PC-9 (cell line): ENCODE measurements at places on chromosomes 1 and 21. TPM values are rescaled to one million over a fixed set of nuclear protein-coding genes. Genes with fewer than 3 reads are reported as not detected.
A peak's percentile ranks its signal among the peaks of the same experiment; 100 is the strongest.

Gene ANGPTL1
- not detected in 2 replicates for total RNA-seq

Gene BMP8B
- 2.4 TPM in 2 replicates for total RNA-seq

Gene DIO1
- not detected in 2 replicates for total RNA-seq

Gene KDF1
- total RNA-seq, result 20.5 and 21.3 TPM in 2 replicates

DNA sequence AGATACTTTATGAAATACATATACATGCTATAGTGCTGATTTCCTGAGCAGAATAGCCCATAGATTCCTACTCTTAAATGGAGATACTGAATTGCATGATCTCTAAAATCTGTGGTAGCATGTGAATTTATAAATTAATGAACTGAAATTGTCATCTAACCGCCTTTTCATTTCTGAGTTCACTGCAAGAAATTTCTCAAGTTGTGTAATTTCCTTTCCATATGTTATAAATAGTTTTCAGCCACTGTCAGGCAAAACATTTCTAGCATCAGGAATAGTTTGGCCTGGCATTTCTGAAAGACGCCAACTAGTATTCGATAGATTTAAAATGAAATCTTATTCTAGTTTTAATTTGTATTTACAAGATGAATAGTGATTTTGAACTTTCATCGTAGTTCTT, 310.1 kb downstream of the USH2A start:
- H3K36me3 ChIP-seq, result no peaks in the 10 kb centered on the region
- H3K27me3 ChIP-seq, result no peaks in the 10 kb centered on the region
- DNase-seq, result no peak
- H3K27ac ChIP-seq, result no peak overlapping the region

DNA sequence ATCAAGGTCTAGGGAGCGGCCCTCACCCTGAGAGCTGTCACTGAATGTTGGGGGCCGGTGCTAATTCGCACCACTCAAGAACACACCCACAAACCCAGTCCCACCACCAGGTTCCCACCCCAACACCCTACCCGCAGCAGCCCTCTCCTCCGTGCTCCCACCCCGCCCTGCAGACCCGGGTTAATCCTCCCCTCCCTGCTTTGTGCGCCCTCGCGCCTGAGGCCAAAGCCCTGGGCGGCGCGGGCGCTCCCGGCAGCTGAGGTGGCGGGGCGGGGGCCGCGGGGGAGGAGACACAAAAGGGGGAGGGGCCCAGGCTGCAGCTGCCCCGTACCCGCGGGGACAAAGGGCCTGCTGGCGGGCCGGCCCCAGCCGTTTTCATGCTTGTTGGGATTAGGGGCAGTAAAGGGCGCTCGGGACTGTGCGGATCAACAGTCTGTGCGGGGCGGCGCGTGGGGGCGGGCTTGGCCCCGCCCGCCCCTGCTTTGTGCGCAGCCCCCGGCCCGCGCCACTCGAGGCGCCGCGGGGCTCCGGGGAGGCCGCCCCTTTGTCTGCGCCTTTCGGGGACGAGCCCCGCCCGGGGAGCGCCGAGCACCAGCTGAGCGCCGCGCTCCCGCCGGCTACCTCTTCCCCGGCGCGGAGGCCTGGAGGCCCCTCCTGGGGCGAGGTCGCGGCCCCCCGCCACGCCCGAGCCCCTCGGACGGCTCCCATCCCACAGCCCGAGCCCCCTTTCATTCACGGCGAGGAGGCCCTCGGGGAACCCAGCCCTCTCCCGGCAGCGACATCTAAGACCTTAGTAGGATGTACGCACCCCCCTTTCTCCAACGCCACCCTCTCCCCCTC, 10.9 kb downstream of the C1orf216 start:
- H3K4me3 ChIP-seq, result peak overlapping the region; percentile 42; the same call in 1 of the 2 replicates
- H3K36me3 ChIP-seq, result no peaks in the 10 kb centered on the region
- no peaks in the 10 kb centered on the region for H3K4me1 ChIP-seq
- H3K27ac ChIP-seq, result no peak overlapping the region

DNA sequence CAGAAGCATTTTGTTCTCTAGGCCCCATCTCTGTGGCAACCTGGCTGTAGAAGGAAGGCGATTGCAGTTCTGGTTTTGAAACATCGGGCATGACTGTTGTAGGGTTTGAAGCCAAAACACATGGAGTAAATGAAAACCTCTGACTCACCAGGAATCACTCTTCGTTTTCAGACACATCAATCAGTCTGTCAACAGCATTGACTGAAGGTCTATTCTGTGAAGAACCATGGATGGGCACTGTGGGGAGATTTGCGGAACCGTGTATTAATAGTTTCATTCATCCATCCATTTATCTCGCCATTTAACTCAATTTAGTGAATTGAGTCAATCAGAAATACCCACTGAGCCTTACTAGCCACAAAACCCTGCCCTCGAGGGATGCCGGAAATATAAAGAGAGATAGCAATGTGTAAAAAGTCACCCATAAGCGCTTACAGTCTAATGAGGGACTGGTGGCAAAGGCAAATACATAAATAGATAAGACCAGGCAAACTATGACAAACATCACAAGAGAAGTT, 364.6 kb upstream of the PROX1 start:
- no peaks in the 10 kb centered on the region for H3K36me3 ChIP-seq
- no peak for DNase-seq
- no peaks in the 10 kb centered on the region for H3K27me3 ChIP-seq
- H3K27ac ChIP-seq, result no peak overlapping the region

DNA sequence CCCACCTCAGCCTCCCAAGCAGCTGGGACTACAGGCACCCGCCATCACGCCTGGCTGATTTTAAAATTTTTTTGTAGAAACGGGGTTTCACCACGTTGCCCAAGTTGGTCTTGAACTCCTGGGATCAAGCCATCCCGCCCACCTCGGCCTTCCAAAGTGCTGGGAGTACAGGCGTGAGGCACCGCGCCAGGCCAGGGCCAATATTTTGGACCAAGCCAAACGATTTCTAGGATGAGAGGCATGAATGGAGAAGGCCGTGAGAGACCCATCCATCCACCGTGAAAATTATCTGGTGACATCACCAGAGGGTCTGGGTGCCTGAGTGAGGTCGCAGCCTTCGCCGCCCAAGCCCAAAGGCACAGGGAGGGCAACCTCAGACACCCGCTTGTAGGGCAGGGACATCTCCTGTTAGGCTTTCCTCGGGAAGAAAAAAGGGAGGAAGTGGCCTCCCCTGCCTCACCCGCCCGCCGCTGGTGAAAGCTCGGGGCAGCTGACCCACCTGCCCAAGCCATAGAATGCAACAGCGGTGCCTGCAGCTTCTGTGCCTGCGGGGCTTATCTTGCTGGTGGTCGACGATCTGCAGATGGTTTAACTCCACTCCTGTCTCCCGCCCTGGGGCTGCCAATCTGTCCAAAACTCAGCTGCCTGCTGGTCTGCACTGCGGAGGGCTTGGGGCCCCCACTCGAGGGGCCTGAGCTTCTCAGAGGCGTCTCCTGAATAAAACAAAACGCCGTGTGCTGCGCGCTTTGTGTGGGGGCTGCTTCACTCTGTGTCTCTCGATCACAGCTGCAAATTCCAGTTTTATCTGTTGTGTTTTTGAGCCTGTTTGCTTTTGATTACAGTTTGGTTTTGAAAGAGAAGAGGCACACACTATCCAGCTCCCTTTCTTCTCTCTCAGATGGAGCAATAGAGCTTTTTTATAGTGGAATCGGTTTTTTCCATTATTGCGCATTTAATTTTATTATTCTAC, 85.8 kb downstream of the MRPS6 start:
- H3K27ac ChIP-seq, result no peak overlapping the region
- no peaks in the 10 kb centered on the region for H3K36me3 ChIP-seq
- H3K4me1 ChIP-seq, result no peaks in the 10 kb centered on the region
- H3K4me3 ChIP-seq, result no peak overlapping the region
- no peak for DNase-seq

GRCh38 chr1:43822040-43822690, 111.4 kb upstream of the ARTN start:
- H3K4me1 ChIP-seq, result peaks cover 41% of the 10 kb centered on the region
- H3K27me3 ChIP-seq, result no peaks in the 10 kb centered on the region
- DNase-seq, result peak; percentile 90
- H3K27ac ChIP-seq, result peak overlapping the region; percentile 87
- peaks cover 8% of the 10 kb centered on the region; the same call in 1 of the 2 replicates for H3K36me3 ChIP-seq
- no peak overlapping the region for H3K4me3 ChIP-seq

DNA sequence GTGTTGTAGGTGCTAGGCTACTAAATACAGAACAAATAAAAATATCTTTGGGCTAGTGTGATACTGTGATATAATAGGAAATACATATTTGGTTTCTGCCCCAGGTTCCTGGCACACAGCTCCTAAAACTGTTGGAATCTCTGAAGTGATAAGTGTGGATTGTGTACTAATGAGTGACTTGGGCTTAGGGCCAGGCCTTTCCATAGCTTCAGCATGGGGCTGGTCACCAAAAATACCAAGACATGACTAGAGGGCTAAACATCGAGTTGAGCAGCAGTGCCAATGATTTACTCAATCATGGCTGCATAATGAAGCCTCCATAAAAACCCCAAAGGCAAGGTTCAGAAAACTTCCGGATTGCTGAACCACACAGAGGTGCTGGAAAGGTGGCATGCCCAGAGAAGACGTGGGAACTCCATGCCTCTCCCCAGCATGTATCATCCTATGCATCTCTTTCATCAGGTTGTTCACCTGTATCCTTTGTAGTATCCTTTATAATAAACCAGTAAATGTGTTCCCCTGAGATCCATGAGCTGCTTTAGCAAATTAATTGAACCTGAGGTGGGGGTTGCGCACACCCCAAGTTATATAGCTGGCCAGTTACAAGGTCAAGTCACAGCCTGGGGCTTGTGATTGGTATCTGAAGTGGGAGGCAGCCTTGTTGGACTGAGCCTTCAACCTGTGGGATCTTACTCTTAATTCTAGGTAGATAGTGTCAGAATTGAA, 51.6 kb downstream of the ZMYM4 start:
- H3K4me1 ChIP-seq, result no peaks in the 10 kb centered on the region
- H3K27me3 ChIP-seq, result no peaks in the 10 kb centered on the region
- H3K4me3 ChIP-seq, result no peak overlapping the region

DNA sequence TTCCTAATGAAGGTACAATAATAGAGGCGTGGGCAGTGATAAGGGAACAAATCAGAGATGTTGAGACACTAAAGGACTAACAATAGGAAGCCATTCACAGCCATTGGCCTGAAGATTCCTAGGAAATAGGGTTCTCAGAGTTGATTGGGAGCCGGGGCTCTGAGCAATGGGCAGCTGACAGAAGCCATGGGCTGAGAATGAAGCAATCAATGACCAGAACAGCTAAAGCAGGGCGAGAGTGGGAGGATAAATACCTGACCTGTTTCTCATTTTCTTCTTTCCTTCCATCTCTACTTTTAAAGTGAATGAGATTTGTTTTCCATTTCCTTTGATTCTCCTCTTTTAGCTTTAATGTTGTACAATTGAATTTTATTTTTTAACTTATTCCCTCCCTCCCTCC, 774.7 kb upstream of the ADGRL4 start:
- H3K4me3 ChIP-seq, result no peak overlapping the region
- DNase-seq, result no peak
- H3K27me3 ChIP-seq, result no peaks in the 10 kb centered on the region
- no peaks in the 10 kb centered on the region for H3K36me3 ChIP-seq

DNA sequence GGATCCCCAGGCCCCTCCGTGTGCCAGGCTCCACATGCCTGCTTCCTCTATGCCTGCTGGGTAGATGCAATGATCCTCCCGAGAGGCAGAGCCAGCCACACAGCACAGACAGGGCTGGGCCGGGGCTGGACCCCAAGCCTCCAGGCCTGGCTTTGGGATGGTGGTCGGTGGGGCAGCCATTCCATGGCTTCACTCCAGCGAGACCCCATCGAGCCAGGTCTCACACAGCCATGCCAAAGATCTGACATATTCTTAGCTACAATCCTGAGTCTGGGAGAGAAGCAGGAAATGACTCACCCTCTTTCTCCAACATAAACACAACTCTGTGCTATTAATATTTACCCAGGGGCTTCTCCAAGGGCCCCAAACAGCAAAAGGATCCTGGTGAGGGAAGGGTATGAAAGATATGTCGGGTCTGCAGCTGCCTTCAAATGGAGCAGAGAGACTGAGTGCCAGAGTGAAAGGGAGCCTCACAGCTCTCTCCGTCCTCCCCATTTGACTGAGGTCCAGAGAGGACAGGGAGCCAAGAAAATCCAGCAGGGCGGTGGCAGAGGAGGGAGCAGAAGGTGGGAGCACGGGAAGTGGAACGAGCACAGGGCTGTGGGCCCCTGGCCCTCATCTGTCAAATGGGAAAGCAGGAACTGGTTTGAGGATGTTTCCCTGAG, 639.5 kb downstream of the MATN1 start:
- H3K27ac ChIP-seq, result no peak overlapping the region
- H3K36me3 ChIP-seq, result no peaks in the 10 kb centered on the region

DNA sequence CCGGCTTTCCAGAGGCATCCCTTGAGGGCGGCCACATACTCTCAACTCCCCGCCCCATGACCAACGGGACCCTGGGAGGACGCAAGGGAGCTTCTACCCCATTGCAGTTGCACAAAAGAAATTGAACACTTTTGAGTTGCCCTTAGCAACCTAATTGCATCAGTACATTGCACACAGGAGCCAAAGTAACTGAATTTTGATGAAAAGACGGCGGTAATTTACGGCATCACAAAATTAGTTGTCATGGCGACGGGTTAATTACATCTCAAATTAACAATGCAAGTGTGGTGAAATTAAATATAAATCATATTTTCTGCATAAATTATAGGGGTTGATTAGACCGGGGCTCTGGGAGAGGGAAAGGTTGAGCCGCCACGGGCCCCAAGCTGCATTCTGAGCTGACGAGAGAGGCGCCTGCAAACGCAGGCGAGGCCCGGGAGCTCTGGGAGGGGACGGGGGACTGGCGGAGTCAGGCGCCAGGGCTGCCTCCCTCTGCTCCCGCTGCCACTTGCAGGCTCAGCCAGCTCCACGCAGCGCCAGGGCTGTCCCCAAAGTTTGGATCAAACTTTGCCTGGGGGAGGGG, 61.4 kb downstream of the CASZ1 start:
- no peaks in the 10 kb centered on the region for H3K36me3 ChIP-seq
- H3K27ac ChIP-seq, result no peak overlapping the region
- peaks cover 11% of the 10 kb centered on the region; the same call in 1 of the 2 replicates for H3K4me1 ChIP-seq
- DNase-seq, result no peak
- no peaks in the 10 kb centered on the region for H3K27me3 ChIP-seq
- H3K4me3 ChIP-seq, result no peak overlapping the region

DNA sequence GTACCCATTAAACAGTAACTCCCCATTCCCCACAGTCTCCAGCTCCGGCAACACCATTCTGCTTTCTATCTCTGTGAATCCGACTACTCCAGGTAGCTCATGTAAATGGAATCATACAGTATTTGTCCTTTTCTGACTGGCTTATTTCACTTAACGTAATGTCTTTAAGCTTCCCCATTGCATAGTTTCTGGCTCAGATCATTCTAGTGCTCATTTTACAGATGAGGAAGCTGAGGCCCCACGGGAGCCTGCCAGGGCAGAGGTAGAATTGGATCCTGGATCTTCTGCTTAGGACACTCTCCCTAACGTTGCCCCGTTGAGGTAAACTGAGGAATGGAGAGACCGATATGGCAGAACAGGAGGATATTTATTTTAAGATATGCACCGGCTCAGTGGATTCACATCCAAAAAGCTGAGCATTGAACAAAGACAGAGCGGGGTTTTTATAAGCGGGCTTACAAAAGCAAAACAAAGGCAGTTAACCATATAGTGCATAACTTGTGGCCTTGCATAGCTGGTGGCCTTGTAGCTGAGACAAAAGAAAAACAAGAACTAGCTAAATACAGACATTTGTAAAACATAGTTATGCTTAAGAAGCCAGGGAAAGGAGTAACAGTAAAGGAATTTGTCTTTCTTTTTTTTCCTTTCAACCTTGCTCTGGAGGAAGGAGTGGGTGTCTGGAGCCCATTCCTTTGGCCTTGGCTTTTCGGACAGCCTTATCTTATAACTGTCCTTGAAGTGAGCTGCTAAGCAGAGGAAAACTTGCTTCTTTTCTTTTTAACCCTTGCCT, 15.3 kb upstream of the KLHDC8A start:
- DNase-seq, result no peak
- no peak overlapping the region for H3K4me3 ChIP-seq
- no peaks in the 10 kb centered on the region for H3K36me3 ChIP-seq
- peaks cover 13% of the 10 kb centered on the region; the same call in 1 of the 2 replicates for H3K27me3 ChIP-seq
- H3K27ac ChIP-seq, result no peak overlapping the region
